ENCODE measurements at places on chromosomes 5 and 9.

- peak; percentile 98 for DNase-seq
Observed at GRCh38 chr9:125932012-125932411, 184.8 kb downstream of the PBX3 start.

DNA sequence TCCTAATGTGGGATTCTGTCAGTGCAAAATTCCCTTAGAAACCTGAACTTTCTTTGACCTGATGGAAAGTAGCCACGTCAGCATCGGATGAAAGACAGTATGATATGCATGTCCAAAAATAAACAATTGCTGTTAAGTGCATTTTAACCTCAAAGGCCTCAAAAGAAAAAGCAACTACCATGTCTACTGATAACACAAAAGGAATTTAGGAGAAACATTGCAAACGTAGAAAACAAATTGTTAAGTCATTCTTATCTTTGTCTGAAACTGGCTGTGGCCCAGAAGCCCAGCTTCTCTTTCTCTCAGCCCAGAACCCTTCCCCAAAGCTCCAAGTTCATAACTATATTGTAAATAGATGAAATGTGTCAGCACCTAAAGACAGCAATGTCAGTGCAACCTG lies 11.1 kb upstream of the LHFPL2 start:
- DNase-seq: peak; percentile 30

DNA sequence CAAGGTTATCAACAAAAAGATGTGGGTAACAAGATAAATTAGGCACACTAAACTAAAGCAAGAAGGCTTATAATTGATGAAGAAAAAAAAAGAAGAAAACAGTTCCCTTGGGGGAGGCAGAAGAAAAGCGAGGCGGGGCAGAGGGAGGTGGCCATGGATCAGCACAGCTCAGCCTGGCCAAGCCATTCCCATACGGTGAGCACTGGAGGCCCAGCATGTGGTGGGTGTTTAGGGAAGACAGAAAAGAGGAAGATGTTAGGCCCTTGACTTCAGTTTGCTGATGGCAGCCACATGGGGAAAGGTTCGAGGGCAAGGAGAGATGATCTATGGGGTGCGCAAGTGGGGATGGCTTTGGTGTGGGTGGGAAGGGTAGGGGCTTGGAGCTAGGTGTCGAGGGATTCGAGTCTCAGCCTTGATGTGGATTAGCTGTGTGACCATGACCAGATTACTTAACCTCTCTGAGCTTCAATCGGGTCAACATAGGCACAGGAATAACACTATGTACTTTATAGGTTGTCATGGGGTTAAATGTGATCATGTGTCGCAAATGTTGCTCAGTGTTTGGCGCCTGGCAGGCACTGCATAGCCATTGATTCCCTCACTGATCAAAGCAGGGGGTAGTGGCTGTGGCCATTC lies 10.3 kb upstream of the STC2 start:
- no peak for DNase-seq

- DNase-seq: no peak
Observed at GRCh38 chr9:18452276-18452675, 21.7 kb upstream of the ADAMTSL1 start.

DNA sequence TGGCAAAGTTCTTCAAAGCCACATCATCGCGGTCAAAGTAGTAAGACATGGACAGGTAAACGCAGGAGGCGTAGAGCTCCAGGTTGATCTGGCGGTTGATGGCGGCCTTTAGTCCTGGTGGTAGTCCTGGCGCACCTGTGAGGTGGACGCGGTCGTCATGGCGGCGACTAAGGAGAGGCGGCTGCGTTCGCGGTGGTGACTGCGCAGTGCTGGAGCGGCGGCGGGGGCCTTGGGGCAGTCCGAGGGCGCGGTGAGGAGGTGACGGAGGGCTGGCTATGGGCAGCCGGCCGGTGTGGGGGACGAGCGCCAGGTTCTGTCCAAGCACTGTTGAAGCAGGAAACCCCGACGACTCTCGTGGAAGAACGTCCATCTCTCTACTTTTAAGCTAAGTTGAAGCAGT lies 136.8 kb downstream of the BASP1 start:
- no peak for DNase-seq

DNA sequence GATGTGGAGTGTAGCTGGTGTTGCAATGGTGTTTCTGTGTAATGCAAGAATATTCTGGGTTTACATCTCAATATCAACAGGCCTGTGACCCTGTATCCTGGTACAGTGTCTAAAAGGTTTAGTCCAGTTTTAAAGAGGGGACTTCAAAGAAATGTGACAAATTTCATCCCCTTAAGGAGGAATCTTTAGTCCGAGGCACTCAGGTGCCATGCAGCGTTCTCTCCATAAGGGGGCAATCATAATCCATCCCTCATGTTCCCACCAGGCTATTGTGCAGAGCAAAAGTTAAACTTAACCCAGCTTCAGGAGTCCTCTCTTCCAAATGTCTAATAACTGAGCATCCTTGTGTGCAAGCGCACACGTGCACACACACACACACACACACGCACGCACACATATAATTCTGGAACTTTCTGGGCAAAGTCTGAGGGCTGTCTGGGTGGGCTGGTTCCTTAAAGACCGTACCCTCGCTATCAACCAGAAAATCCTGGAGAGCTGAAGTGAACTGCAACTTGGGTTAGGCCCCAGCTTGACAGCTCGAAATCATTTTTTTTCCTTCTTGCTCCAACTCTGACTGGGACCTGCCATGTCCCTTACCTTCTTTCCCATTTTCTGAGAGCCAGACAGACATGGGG lies 46.0 kb downstream of the CRB2 start:
- DNase-seq: peak; percentile 54

GRCh38 chr9:126490214-126490631 lies 123.5 kb upstream of the LMX1B start:
- DNase-seq: no peak

DNA sequence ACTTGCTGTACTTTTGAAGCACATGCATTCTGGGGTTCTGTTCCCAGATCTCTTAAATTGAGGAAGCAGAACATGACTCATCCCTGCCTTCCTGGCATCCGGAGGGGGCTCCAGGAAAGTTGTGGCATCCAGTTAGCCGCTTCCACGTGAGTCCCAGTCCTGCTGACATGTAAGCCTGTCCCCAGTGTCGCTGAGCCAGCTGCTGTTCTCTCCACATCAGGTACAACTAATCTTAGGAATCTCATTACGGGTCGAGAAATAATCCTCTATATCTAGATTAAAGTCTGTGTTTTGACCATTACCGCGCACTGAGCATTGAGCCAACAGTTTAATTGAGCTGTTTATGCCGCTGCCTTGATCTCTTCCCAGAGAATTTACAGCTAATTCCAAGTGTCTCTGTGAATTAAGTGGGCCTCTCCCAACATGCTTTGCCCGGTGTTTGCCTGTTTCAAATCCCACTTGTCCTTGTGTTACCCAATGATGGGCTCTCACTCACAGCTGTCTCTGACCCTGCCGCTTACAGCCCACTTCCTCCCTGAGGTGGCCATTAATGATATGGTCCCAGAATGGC lies 10.5 kb upstream of the SHB start:
- peak; percentile 57 for DNase-seq

DNA sequence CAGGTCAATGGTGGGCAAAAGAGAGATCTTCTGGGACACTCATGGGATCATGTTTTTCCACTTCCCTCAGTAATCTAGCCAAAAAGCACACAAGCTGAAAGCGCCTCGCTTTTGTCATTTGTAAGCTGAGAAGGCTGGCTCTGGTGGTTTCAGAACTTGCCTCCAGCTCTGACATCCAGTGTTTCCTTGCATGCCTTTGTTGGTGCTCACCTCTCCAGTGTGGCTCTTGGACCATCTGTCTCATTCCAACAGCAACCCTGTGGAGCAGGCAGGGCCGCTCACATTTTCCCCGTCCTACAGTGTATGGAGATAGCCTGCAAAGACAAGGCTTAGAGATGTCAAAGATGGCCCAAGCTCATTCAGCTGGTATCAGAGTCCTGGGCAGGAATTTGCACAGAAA lies 160.8 kb upstream of the KLF4 start:
- DNase-seq: peak; percentile 85

DNA sequence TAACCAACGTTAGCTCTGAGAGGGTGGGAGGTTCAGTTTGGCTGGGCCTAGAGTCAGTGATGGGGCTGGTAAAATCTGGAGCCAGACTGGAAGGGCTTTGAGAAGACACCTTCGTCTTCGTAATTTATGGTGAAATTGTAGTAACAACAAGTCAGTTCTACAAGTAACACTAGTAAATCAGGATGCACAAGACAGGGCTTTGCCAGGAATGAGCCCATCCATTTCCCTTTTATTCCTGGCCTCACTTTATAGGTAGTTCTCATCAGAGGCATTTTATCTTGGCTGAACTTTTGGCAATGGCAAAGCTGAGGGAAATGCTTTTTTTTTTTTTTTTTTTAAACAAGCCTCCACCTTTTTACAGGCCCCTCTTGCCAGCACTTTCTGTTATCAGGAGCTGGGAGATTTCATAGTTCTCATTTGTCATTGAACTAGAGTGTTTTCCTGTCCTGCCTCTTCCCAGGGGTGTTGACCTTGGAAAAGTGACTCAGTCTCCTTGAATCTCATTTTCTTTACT lies 110.5 kb upstream of the KLF4 start:
- DNase-seq: no peak

GRCh38 chr5:15601274-15601673 lies 101.3 kb downstream of the FBXL7 start:
- no peak for DNase-seq

GRCh38 chr5:93580063-93580926 lies 724 bp downstream of the NR2F1-AS1 start:
- DNase-seq: peak; percentile 38

DNA sequence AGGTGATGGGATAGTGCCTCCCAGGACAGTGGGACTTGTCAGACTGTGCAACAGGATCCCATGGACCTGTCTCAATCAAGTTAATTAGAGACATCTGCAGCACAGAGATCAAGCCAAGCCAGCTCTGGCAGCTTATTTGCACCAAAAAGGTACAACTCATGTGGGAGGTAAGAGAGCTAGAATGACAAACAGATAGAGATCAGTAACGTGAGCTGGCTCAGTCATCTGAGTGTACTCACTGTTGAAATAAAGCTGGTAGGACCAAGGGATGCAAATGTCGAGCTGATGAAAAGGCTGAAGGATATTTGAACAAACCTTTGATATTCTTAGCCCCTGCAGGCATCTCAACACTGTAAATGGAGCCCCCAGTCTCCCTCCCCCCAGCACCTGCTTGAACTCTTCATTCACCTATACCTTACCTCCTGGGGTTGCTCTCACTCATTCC lies 198.1 kb downstream of the EFNA5 start:
- DNase-seq: no peak

- no peak for DNase-seq
Observed at GRCh38 chr5:73895471-73895870, 269.5 kb downstream of the ARHGEF28 start.

GRCh38 chr5:78813906-78814530 lies 165.4 kb upstream of the LHFPL2 start:
- DNase-seq: peak; percentile 71

- no peak for DNase-seq
Observed at GRCh38 chr5:161369022-161369421, 177.5 kb downstream of the GABRB2 start.

DNA sequence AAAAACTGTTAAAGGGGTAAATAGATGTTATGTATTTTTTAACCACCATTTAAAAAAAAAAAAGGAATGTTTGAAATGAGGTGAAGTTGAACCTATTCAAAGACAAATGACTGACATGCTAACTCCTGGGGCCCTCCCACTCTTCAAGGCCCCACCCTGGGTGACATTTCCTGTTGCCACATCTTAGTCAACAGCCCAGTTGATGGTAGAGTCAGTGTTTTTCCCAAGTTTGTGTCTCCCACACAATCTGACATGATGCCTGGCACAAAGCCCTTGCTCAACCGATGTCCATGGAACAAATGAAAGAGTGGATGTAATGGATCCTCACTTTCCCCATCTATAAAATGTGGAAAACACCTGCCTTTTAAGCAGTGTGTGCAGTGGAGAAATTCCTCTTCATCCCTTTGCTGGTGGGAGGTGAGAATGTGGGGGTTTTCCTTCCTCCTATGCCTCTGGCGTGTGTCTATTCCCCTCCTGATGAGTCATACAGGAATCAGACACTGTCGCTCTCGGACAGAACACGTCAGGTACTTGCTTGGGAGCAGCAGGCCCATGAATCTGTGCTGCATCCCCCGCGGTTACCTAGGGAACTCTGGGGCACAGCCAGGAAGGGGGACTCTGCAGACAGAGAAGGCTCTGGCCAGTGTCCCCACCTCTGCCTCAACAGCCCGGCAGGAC lies 13.7 kb upstream of the ADRA1B start:
- DNase-seq: peak; percentile 82

- DNase-seq: no peak
Observed at GRCh38 chr9:98836206-98836605, 28.7 kb downstream of the GALNT12 start.

GRCh38 chr5:127849891-127850290 lies 146.7 kb downstream of the CCDC192 start:
- DNase-seq: no peak

- DNase-seq: peak; percentile 77
Observed at GRCh38 chr9:120931231-120932085, 4.9 kb upstream of the TRAF1 start.

DNA sequence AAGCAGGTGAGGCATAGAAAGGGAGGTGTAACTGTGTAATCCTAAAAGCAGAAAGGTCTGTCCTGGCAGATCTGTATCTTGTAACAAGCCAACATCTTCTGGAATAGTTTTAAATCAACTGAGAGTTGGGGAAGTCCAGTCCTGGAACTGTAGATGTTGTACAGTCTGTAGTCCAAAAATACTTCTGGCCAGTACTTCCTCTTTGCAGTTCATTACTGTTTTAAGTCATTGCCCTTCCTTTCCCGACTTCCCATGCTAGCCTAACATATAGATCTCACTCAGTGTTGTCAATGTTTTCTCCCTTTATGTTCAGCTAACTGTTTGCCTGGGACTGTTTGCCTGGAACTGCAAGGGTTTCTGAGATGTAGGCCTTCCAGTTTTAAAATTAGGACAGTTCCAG lies 168.5 kb upstream of the ISL1 start:
- DNase-seq: no peak

- DNase-seq: no peak
Observed at GRCh38 chr5:171317230-171317629, 8.2 kb downstream of the TLX3 start.

DNA sequence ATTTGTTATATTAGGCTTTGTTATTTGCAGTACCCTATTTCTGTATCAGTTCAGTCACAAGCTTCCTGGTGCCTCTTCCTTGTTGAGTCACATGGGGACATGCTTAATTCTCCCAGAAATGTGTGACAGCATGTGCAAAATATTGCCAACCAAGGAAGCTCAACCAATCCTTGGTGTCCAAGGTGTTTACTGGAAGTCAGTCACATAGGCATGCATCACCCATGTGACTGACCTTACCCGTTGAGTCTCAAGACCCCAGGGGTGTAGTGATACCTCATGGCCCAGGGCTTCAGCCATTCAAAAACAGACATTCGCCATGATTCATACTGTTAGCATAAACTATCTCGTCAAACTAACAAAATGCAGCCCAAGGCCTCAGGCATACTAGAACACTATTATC lies 9.3 kb upstream of the ANKDD1B start:
- DNase-seq: peak; percentile 39

DNA sequence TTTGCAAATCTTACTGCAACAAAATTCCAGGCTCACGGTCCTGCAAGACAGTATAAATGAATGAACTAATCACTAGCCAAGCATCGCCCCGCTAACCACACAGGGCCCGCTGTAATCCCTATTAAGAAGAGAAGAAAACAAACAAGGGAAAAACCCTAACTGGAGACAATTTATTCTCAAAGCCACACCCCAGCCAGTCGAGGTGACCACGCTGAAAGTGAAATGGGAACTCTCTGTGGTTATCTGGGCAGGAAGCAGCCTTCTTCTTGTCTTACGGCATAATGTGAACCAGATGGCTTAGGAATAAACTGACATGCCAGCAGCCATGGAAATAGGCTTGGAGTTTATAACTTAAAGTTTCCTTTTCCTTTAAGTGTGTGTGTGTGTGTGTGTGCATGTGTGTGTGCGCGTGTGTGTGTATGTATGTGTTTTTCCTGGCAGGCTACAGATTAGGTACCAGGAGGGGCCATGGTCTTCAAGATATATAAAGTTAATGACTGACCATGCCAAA lies 120.2 kb downstream of the SEMA6A start:
- DNase-seq: peak; percentile 94

All from fibroblast of skin of right biceps (primary cell).